ENCODE measurements at places on chromosomes 5 and 9. TPM values are rescaled to one million over a fixed set of nuclear protein-coding genes. Genes with fewer than 3 reads are reported as not detected.

Gene LCP2
- total RNA-seq = not detected

Gene RNF180
- under 0.01 TPM for total RNA-seq

Gene SLC45A2
- total RNA-seq = not detected

Gene RGMB
- total RNA-seq = 33.4 TPM

Gene CD180
- total RNA-seq = not detected

Gene LCN9
- total RNA-seq = not detected

Gene CARTPT
- total RNA-seq = not detected

Gene ACTBL2
- total RNA-seq = 3.2 TPM

Gene RGS3
- total RNA-seq = 35.7 TPM

Gene CD274
- 3.0 TPM for total RNA-seq

Gene ALDH1A1
- total RNA-seq = 736 TPM

Gene KCTD16
- 0.18 TPM for total RNA-seq

Gene SPATA31D4
- not detected for total RNA-seq

Gene COMMD10
- total RNA-seq = 26.5 TPM

Gene FAM221B
- total RNA-seq = not detected

Gene TAF11L12
- total RNA-seq = not detected

Gene SLC6A3
- total RNA-seq = not detected

Gene CTXN3
- not detected for total RNA-seq

Gene FCN1
- total RNA-seq = not detected

Gene LVRN
- 0.35 TPM for total RNA-seq

Gene C1QTNF3
- total RNA-seq = 2.0 TPM

Gene NOTCH1
- total RNA-seq = 14.4 TPM

Gene GLRA1
- total RNA-seq = not detected

Gene CA9
- total RNA-seq = 1.1 TPM

Gene FAM13B
- total RNA-seq = 2.7 TPM

Gene CCDC192
- not detected for total RNA-seq

Gene SLC6A19
- total RNA-seq = not detected

Gene ZNF608
- 0.18 TPM for total RNA-seq

Gene SPEF2
- 6.4 TPM for total RNA-seq

Gene ZNF782
- 0.71 TPM for total RNA-seq

Gene CKMT2
- total RNA-seq = 0.29 TPM

Gene ROR2
- 24.1 TPM for total RNA-seq

Gene APBA1
- total RNA-seq = 0.58 TPM

Gene IL7R
- total RNA-seq = 19.6 TPM

Gene C5orf52
- not detected for total RNA-seq

Gene OR1J2
- not detected for total RNA-seq

Gene PCDHGA2
- 1.4 TPM for total RNA-seq

Gene EGFLAM
- 4.3 TPM for total RNA-seq

Gene GPX8
- 187 TPM for total RNA-seq

Gene ZNF658
- total RNA-seq = 1.4 TPM

Gene AQP7
- total RNA-seq = not detected

Gene DMRT2
- not detected for total RNA-seq

Gene KCNT1
- total RNA-seq = not detected
